Activated CD4-positive, alpha-beta T cell treated with anti-CD3 and anti-CD28 coated beads for 1 hour (primary cell): ENCODE measurements at places on chromosomes 7 and 10.

DNA sequence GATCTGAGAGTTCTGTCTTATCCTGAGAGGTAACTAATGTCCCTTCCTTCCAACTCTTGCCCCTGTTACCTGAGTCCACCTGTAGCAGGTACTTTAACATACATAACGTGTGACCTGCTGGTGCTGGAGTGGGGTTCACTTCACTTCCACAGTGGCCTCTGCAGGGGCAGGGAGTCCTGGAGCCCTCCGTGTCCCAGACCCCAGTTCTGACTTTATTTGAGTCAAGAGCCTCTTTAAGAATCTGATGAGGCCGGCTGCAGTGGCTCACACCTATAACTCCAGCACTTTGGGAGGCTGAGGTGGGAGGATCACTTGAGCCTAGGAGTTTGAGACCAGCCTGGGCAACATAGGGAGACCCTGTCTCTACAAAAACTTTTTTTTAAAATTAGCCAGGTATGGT lies 117.0 kb upstream of the RET start:
- no peak for DNase-seq

DNA sequence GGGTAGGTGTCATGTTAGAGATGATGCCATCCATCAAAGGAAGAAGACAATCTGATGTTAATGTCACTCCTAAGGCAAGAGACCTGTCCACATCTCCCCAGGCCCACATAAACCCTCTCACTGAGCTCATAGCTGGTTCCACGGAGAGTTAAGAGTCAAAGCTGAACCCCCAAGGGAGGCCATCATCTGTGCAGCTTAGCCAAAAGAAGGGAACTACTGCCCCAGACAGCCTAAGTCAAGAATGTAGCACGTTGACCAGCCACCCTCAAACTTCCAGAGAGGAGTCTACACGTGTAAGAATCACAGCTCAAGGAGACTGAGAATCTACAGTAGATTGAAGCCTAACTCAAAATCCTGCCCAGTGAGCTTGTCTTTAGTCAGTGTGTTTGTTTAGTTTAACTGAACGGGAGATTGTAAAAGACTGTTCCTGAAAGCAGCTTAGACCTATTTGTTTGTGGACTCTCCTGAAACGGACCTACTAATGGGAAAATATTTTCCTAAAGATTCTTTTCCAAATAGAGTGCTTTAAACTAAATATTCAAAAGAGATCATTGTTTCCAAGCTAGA lies 192.7 kb upstream of the NFE2L3 start:
- DNase-seq, result no peak

GRCh38 chr7:114426824-114427223 lies 12.2 kb downstream of the FOXP2 start:
- no peak for DNase-seq

GRCh38 chr10:13219685-13220670 lies 14.2 kb downstream of the UCMA start:
- DNase-seq, result no peak

GRCh38 chr7:31687024-31687748 lies at the start of gene PPP1R17:
TSS of gene PPP1R17 (plus strand) at chr7:31687215. CDS start at chr7:31692442, 5,227 bp downstream.
- DNase-seq, result no peak

DNA sequence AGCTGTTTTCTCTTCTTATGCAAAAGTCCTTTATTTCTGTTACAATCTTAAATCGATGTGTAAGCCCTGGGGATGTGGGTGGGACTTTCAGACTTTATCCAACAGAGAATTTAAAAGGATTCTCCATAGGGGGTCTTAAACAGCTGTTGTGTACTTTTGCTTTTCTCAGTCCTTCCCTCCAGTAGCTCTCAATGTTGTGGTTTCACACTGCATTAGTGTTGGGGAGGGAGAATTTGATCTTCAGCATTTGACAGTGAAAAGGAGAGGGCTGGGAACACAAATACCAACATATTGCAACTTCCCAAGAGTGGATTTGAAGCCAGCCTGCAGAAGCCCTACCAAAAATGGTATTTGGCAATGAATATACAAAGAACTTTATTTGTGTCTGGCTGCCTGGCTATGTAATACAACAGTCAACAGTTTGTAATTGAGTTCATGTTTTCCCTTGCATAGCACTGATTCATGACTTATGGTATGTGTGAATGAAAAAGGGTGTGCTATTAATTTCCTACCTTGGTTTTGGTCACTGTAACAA lies 80.1 kb upstream of the CAPZA2 start:
- DNase-seq, result no peak

- DNase-seq, result no peak
These were observed 106.8 kb downstream of the SDHAF3 start for GRCh38 chr7:97224316-97224715.
